ENCODE measurements at places on chromosomes 2 and 18.

GRCh38 chr2:151051574-151052220 lies 210.0 kb downstream of the RBM43 start:
- no peak for DNase-seq

- DNase-seq, result no peak
Measured at GRCh38 chr2:169182573-169182972, 113.2 kb downstream of the DHRS9 start.

- no peak for DNase-seq
Measured at GRCh38 chr18:52426041-52426440, 86.0 kb downstream of the DCC start.

DNA sequence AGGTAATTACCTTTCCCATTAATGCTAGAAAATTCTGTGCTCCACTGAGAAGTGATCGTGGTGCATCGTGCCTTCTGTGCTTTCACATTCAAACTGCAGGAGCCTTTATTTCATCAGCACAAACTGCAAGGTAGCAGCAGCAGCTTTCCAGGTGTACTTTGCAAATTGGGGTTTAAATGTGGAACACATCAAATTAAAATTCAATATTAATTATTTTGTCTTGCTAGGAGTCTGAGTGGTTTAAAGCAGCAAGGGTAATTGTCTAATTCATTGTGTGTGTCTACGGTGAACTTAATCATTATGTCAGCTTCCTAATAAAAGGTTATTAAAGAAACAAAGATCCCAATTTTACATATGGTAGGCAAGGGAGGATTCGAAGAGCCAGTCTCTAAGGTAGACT lies 180.8 kb upstream of the ATP5MC3 start:
- no peak for DNase-seq

- DNase-seq, result no peak
Measured at GRCh38 chr2:110718990-110719389, 13.4 kb upstream of the ACOXL start.

DNA sequence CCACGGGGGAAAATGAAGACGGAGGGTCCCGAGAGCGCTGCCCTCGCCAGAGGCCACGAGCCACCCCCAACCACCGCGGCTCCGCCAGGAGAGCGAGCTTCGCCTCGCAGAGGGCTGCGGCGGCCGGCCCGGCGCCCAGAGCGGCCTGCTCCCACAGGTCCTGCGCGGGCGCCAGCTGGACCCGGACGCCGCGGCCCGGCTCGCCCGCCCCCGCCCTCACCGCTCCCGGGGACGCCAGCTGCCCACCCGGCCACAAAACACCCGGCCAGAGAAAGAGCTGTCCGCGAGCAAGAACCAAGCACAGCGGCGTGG lies 709 bp downstream of the PTPN2 start:
- DNase-seq, result no peak

GRCh38 chr18:2982452-2983269 lies 30.3 kb downstream of the LPIN2 start:
- DNase-seq, result no peak

- no peak for DNase-seq
Measured at GRCh38 chr18:57787068-57787685, 15.9 kb downstream of the ATP8B1 start.

GRCh38 chr2:27582129-27582694 lies 630 bp upstream of the ZNF512 start:
- no peak for DNase-seq

DNA sequence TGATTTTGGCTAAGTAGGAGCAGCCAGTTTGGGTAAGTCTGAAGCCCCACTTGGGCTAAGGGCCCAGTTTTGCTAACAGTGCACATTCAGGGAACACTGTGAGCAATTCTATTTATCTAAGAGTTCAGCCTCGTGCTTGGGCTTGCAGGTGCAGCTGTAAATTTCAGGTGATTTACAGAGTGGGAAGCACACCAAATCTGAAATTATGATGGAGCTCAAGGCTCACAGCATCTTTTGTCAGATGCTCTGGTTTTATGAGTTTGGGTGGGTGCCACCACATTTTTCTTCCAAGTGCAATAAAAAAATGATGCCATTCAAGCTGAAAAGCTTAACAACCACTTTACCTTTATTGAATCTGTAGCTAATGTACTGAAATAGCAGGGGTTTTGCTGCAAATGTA lies 671.2 kb downstream of the LRRTM4 start:
- no peak for DNase-seq

- DNase-seq, result no peak
Measured at GRCh38 chr2:71658771-71659170, 205.4 kb downstream of the DYSF start.

GRCh38 chr2:66032226-66032775 lies 402.6 kb upstream of the MEIS1 start:
- DNase-seq, result no peak

DNA sequence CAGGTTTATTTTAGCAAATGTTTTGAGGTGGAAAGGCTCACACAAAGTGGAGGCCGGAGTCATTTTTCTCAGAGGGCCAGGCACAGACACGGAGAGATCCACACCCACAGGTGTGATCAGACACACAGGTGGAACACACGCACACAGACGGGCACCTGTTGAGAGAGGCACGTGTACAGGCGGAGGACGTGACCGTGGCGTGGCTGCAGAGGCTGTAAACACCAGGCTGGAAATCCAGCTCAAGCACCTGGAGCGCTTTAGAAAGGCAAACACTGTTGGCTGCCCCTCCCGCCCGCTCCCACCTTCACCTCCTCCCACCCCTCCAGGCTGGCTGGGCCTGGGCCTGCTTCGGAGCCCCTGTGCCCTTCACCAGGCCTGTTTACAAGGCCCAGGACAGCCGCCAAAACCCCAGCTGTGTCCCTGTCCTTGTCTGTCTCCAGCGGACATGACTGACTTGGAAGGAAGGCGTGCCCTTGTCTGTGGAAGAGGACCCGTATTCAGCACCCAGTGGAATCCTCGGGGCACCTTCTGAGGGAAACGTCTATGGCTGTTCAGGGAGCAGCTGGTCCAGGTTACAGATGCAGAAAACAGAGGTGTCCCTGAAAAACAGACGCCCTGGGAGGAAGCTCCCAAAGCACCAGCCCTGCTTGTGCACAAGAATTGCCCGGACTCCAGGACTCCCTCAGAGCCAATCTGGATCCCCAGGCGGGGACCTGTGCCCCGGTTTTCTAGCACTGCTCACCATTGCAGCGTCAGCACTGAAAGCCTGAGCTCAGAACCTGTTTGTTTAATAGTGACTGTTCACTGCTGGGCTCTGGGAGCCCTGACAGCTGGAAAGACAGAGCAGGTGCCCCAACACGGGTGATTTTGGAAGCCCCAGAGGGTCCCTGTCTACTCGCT lies 134.3 kb upstream of the HAAO start:
- DNase-seq, result no peak

DNA sequence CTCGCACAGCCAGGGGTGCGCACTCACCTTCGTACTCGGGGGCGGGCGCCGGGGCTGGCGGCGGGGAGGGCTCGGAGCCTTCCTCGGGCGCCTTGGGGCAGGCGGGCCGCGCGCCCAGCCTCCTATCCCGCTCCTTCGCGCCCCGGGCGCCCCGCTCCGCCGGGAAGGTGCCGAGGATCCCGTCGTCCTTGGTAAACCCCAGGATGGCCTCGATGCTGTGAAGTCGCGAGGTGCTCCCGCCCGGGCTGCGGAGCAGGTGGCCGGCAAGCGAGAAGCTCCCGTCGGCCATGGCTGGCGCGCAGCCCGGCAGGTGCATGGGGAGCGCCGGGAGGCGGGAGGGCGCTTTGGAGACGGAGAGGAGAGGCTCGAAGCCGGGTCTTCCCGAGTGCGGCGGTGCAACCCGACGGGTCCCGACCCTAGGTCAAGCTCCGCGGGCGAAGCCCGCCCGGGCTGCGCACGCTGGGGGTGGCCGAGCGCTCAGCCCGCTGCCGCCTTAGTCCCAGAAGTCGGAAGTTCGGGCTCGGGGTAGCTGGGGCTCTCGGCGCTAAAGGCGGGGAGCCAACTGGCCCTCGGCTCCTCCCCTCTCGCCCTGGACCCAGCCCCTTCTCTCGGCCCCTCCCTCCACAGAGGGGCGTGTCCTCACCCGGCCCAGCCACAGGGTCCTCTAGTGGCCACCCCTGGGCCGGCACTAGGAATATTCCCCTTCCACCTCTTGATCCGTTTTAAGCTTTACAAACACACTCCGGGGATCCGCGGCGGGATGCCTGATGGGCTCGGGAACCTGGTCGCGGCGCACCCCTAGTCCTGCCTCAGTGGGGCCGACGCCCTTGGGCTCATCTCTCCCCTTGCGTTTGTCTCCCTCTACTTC lies at the start of gene RAX:
Gene RAX, minus strand, starts transcription at position 564 of the 868 bp plus-strand sequence. Its CDS starts 248 bp downstream, at position 316.
- no peak for DNase-seq

DNA sequence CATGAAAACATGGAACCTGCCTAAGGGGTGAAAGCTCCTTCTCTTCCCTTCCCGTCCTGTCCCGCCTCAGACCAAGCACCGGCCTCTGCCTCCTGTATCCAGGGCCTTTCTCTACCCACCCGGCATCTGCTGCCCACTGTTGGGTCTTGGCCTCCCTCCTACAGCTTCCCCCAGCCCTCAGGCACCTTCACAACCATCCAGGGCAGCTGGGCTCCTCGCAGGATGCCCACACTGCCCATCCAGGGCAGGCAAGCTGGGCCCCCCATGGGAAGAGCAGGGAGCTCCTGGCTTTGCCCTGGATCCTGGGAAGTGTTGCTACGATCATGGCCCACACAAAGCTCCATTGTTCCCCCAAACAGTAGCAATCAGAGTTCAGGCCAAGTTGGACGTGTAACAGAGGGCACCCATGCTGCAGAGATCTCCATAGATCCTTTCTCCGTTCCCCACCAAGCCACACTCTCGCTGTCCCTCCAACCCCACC lies 206.6 kb downstream of the NDUFA10 start:
- DNase-seq, result peak; percentile 67

GRCh38 chr18:48826271-48826670 lies 124.5 kb downstream of the SMAD7 start:
- no peak for DNase-seq

GRCh38 chr2:211113334-211114175 lies 557.2 kb downstream of the CPS1 start:
- DNase-seq, result no peak

GRCh38 chr2:192099742-192100141 lies 95.0 kb downstream of the TMEFF2 start:
- no peak for DNase-seq

- DNase-seq, result no peak
Measured at GRCh38 chr2:104468846-104469245, 385.1 kb upstream of the POU3F3 start.

DNA sequence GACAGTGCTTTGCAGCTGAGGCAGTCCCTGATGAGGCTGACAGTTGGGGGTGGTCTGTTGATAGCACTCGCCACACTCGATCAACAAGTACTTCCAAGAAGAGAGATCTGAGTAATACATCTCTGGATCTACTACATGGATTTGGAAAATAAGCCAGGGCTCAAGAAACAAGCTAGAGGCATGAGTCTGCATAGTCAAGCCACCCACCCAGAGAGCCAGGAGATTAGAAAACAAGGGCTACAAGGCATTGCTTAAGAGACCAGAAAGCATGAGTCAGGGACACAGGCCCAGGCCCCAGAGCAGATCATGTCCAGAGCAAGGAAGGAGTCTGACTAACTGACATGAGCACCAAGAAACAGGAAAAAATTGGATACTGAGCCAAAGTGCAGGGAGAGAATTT lies 196.9 kb upstream of the CWC22 start:
- DNase-seq, result no peak

Data from nucleus accumbens (tissue), 56 donors.